ENCODE measurements at places on chromosomes 7 and 10.

- DNase-seq, result no peak
Observed at GRCh38 chr7:49037346-49038210, 113.2 kb downstream of the CDC14C start.

GRCh38 chr7:132614428-132615318 is 38.4 kb upstream of the PLXNA4 start:
- DNase-seq, result peak; percentile 86

DNA sequence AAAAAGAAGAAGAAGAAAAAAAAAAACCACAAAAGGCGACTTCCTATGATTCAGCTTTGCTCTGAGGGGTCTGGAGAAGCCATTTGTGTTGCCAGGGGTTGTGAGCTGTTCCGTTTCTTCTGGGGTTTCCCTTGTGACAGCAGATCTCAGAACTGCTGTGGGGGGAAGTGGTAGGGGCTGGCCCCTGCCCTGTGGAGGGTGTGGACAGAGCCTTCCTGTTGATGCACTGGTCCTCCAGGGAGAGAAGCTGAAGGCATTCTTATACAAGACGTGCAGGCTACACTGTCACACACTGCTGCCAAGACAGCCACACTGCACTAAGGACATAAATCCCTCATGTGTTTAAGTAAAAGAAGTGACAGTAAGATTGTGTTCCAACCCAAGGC is 17.3 kb upstream of the CSGALNACT2 start:
- DNase-seq, result no peak

DNA sequence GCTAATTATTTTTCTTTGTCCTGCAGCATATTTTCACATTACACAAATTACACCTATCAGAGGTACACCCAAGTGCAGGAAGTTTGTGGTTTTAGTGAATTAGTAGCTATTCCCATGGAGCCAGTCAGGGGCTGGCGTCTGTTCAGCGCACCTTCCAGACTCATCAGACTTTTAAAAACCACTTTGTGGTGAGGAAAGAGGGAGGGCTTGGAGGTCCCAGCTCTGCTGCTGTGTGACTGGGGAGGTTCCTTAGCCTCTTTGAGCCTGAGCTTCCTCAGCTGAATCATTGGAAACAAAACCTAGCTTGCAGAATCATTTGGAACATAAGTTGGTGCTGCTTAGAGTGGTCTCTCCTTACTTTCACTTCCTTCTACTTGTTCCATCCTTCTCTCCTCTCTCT is 175.4 kb downstream of the SORCS3 start:
- no peak for DNase-seq

DNA sequence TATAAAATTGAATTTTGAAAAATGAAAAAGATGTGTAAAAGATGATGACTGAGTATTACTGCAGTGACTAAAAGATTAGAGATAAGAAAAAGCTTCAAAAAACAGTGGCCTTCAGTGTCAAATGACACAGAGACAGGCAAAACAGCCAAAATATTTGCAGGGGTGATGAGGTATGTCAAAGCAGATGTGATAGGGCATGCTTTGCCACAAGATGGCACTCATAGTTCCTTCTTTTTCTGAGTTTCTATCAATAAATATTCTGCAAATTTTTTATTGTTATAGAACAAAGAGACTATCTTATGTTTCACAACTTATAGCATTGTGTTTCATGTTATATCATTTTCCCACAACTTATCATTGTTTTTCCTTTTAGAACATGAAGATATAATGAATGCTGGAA is 344.1 kb upstream of the HPS1 start:
- DNase-seq, result peak; percentile 30

- no peak for DNase-seq
Observed at GRCh38 chr10:112711366-112711765, 238.7 kb upstream of the TCF7L2 start.

DNA sequence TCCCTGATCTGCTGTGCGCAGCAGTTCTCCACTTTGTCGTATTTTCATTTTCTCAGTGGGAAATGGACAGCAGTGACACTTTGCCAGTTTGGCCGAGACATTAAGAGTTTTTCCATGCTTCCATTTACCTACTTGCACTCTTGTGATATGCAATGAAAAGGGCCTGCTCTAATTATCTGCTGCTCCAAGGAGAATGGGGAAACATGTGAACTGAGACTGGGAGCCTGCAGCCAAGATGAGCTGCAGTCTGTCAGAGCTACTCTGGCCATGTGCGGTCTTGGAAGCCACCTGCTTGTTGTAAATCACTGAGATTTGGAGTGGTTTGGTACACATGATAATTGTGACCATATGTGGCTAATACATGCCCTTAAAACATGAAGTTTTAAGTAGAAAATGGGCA is 586.6 kb upstream of the POT1 start:
- no peak for DNase-seq

- no peak for DNase-seq
Observed at GRCh38 chr7:79084423-79084822, 369.0 kb downstream of the MAGI2 start.

Data from H7 (cell line).